Activated CD4-positive, alpha-beta memory T cell treated with anti-CD3 and anti-CD28 coated beads for 36 hours (primary cell): ENCODE measurements at places on chromosomes 3 and 15.

DNA sequence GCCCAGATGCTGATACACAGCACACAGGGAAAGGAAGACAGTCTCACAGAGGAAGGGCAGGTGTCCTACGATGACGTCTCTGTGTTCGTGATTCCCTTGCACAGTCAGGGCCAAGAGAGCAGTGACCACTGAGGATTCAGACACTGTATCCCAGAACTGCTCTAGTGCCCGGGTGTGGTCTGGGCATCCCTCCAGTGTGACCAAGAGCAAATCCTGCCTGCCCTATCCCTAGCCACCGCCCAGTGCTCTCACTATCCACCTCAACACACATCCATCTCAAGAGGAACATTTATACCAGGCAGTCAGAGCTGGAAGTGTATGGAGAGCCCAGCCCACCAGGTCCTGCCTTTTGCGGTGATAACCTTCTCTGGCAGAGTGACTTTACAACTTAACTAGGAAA, 4.1 kb downstream of the PPM1M start:
- H3K4me3 ChIP-seq = peak overlapping the region; percentile 18
- no peaks in the 10 kb centered on the region for H3K27me3 ChIP-seq
- peaks cover 77% of the 10 kb centered on the region for H3K4me1 ChIP-seq
- H3K27ac ChIP-seq = peak overlapping the region; percentile 94
- DNase-seq = no peak

GRCh38 chr3:189166321-189166720, 5.5 kb upstream of the TPRG1 start:
- no peak overlapping the region for H3K27ac ChIP-seq
- peaks cover 3% of the 10 kb centered on the region for H3K4me1 ChIP-seq
- no peaks in the 10 kb centered on the region for H3K36me3 ChIP-seq
- H3K4me3 ChIP-seq = no peak overlapping the region

- peaks cover 10% of the 10 kb centered on the region for H3K36me3 ChIP-seq
- H3K27ac ChIP-seq = no peak overlapping the region
- no peaks in the 10 kb centered on the region for H3K27me3 ChIP-seq
- peaks cover 6% of the 10 kb centered on the region for H3K4me1 ChIP-seq
- no peak overlapping the region for H3K4me3 ChIP-seq
Observed at GRCh38 chr3:196796317-196796716, 56.7 kb downstream of the PAK2 start.

- H3K27me3 ChIP-seq = no peaks in the 10 kb centered on the region
- H3K4me1 ChIP-seq = no peaks in the 10 kb centered on the region
- DNase-seq = no peak
- no peaks in the 10 kb centered on the region for H3K36me3 ChIP-seq
- no peak overlapping the region for H3K4me3 ChIP-seq
Observed at GRCh38 chr3:191019855-191020254, 157.4 kb upstream of the GMNC start.

DNA sequence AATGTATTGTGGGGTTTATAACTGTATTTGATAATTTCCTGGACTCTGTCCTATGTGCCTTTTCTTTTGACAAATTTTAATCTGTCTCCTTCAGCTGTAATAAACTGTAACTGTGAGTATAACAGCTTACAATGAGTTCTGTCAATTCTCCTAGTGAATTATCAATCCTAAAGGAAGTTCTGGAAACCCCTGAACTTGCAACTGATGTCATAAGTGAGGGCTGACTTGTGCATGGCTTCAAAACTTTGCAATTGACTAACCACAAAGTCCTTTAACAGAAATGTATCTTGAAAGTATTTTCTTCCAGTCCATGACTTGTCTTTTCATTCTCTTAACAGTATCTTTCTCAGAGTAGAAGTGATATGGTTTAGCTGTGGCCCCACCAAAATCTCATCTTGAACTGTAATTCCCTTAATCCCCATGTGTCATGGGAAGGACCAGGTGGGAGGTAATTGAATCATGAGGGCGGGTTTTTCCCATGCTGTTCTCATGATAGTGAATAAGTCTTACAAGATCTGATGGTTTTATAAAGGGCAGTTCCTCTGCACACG, 108.3 kb downstream of the TFDP2 start:
- H3K36me3 ChIP-seq = no peaks in the 10 kb centered on the region
- H3K27ac ChIP-seq = no peak overlapping the region
- no peaks in the 10 kb centered on the region for H3K27me3 ChIP-seq
- no peak for DNase-seq

DNA sequence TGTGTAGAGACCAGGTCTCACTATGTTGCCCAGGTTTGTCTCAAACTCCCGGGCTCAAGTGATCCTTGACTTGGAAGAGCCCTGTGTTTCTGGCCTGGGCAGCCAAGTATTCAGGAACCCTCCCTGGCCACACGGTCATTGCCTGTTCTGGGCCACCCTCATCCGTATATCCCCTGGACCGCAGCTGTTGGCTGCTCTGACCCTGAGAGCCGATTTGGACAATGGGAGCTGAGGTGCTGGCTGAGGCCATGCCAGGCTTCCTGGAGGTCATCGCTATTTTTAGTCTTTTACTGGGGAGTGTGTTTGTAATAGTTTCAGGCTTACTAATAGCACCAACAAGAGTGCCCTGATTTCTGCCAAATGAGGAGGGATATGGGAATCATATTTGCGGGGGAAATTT, 60.7 kb downstream of the ADAMTS7 start:
- H3K27me3 ChIP-seq = no peaks in the 10 kb centered on the region
- peak overlapping the region; percentile 39 for H3K4me3 ChIP-seq
- H3K36me3 ChIP-seq = no peaks in the 10 kb centered on the region
- no peak overlapping the region for H3K27ac ChIP-seq
- DNase-seq = no peak
- peaks cover 5% of the 10 kb centered on the region for H3K4me1 ChIP-seq

GRCh38 chr3:46857485-46858341, 5.5 kb downstream of the MYL3 start:
- no peaks in the 10 kb centered on the region for H3K36me3 ChIP-seq
- DNase-seq = no peak
- H3K27me3 ChIP-seq = no peaks in the 10 kb centered on the region
- H3K4me1 ChIP-seq = no peaks in the 10 kb centered on the region
- no peak overlapping the region for H3K27ac ChIP-seq

DNA sequence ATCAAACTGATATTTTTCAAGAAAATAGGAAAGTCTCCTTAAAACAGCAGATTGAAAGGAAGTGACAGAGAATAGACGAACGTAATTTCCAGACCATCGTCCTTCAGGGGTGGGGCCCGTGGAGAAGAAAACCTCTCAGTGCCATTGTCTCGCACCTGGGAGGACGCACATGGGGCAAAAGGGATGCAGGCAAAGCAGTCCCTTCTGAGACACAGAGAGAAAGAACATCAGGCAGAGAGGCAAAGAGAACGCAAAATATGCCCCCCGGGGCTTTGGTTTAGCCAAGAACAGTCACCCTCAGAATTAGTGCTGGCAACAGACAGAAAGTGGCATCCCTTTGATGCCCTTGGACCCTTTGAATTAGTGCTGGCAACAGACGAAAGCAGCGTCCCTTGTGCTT, 37.0 kb downstream of the MUC20 start:
- no peak overlapping the region for H3K27ac ChIP-seq
- H3K27me3 ChIP-seq = peaks cover 30% of the 10 kb centered on the region
- DNase-seq = no peak
- H3K4me3 ChIP-seq = no peak overlapping the region
- no peaks in the 10 kb centered on the region for H3K36me3 ChIP-seq
- peaks cover 15% of the 10 kb centered on the region for H3K4me1 ChIP-seq

GRCh38 chr3:139480585-139480984, 4.3 kb upstream of the RBP2 start:
- H3K4me1 ChIP-seq = no peaks in the 10 kb centered on the region
- no peak overlapping the region for H3K4me3 ChIP-seq
- H3K27ac ChIP-seq = no peak overlapping the region
- no peak for DNase-seq

- no peak overlapping the region for H3K4me3 ChIP-seq
- H3K4me1 ChIP-seq = peaks cover 4% of the 10 kb centered on the region
- H3K36me3 ChIP-seq = peaks cover 84% of the 10 kb centered on the region
- no peak overlapping the region for H3K27ac ChIP-seq
Observed at GRCh38 chr15:79916502-79917132, 19.8 kb upstream of the MTHFS start.

DNA sequence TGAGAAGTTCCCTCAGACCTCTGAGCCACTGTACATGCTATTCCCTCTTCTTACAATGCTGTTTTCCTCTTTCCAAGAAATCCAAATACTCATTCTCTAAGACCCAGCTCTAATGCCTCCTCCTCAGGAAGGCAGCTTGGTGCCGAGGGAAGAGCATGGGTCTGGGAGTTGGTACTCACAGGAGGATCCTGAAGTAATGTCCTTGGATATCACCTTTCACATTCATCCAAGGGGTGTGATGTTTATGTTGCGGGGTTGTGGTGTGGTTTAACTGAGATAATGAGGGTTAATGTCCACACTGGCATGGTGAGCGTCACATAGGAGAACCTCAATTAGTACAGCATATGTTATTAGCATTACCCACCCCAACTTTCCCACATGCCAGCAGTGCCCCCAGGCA, 31.9 kb downstream of the MYL3 start:
- no peaks in the 10 kb centered on the region for H3K27me3 ChIP-seq
- H3K4me3 ChIP-seq = no peak overlapping the region
- no peak overlapping the region for H3K27ac ChIP-seq
- no peak for DNase-seq
- peaks cover 11% of the 10 kb centered on the region for H3K4me1 ChIP-seq

DNA sequence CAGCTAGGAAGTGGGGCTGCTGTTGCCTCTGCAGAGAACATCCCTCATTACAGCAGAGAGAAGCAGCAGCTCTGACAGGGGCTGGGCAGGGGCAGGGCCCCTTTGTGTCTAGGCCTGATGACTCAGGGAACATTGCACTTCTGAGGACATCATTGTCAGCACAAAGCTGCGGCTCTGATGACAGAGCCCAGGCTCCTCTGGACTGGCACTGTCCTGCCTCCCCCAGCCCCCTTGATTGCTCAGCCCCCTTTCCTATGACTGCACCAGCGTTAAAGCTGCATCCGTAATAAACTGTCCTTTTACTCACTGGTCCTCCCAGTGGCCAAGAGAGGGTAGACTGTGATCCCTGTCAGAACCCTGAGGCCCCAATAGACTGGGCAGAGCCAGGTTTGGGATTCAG, 18.3 kb downstream of the TRH start:
- no peak for DNase-seq
- no peak overlapping the region for H3K4me3 ChIP-seq
- H3K4me1 ChIP-seq = no peaks in the 10 kb centered on the region
- no peak overlapping the region for H3K27ac ChIP-seq

DNA sequence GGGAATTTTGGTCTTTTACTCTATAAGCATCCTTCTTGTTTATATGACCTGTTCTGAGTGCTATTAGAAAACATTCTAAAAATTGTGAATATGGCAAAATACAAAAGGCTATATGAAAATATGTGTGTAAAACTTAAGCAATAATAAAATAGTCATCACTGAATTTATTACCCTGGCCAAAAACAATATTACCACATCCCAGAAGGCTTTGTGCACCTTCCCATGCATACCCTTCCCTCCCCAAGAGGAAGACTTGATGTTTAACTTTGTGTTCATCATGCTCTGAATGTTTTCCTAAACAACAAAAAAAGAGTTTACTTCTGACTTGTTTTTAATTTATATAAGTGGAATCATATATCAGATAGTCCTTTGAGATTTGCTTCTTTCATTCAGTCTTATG, 155.1 kb upstream of the TNIK start:
- no peak overlapping the region for H3K4me3 ChIP-seq
- no peak for DNase-seq
- H3K36me3 ChIP-seq = no peaks in the 10 kb centered on the region
- H3K27me3 ChIP-seq = peaks cover 7% of the 10 kb centered on the region
- no peaks in the 10 kb centered on the region for H3K4me1 ChIP-seq

DNA sequence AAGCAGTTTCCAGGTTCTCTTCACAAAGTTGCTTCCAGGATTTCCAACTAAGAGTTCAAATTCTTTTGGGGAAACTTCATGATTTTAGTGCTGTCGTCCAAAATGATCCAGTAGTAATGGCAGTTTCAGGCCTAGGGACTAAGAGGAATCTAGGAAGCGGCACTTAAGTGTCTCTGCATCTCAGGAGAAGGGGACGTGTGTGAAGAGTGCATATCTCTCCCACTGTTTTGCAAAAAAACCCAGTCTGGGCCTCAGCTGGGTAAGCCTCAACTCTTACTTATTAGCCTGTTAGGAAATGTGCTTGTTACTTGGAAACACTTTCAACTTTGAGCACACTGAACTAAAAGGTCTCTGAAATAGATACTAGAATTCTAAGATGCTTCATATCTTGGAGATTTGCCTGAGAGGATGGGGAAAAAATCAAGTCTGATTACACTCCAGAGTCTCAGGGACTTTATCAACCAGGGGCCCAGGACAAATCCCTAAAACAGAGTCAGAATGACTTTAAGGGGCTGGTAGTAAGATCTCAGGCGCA, 81.8 kb downstream of the WDR76 start:
- no peak overlapping the region for H3K4me3 ChIP-seq
- no peaks in the 10 kb centered on the region for H3K36me3 ChIP-seq
- no peak overlapping the region for H3K27ac ChIP-seq
- H3K4me1 ChIP-seq = peaks cover 5% of the 10 kb centered on the region
- DNase-seq = no peak

GRCh38 chr15:78969687-78970349, 25.0 kb upstream of the CTSH start:
- no peak overlapping the region for H3K27ac ChIP-seq
- no peaks in the 10 kb centered on the region for H3K27me3 ChIP-seq
- no peaks in the 10 kb centered on the region for H3K36me3 ChIP-seq
- DNase-seq = no peak
- H3K4me3 ChIP-seq = no peak overlapping the region

GRCh38 chr3:123294296-123294938, 92.7 kb downstream of the SEC22A start:
- H3K27me3 ChIP-seq = peaks cover 2% of the 10 kb centered on the region
- H3K27ac ChIP-seq = no peak overlapping the region
- H3K4me3 ChIP-seq = no peak overlapping the region
- no peaks in the 10 kb centered on the region for H3K4me1 ChIP-seq
- H3K36me3 ChIP-seq = no peaks in the 10 kb centered on the region

DNA sequence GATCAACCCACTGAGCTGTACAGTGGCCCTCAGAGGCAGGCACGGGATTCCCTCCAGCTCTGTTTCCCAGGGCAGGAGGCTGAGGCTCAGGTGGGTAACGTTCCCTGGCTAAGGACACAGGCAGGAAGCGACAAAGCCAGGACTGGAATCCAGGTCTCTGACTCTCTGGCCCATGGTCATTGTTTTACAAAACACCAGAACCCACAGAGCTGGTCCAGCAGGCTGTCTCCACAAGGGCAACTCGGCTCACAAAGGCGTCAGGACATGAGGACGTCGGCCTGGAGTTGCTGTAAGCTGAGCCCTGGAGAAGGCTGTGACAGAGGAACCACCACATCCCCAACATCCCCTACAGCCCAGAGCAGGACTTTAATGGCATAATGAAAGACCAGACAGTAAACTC, 30.7 kb downstream of the NUP210 start:
- H3K27ac ChIP-seq = no peak overlapping the region
- no peak overlapping the region for H3K4me3 ChIP-seq
- no peak for DNase-seq

DNA sequence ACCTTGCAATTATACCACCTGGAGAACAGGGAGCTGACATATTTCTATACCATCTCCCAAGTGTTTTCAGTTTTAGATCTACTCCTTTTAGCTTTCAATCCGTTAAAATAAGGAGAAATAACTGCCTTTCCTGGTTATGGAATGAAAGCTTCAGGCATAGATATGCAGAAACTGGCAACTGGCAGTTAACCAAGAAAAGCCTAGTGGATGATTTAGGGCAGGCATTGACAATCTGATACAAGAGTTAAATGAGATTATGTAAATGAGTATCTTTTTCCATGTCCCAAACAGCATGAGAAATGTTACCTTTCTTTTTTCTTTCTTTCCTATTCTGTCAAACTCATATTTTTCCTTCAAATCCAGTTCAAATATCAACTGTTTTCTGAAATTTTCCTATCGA, 689.1 kb upstream of the DPPA4 start:
- H3K36me3 ChIP-seq = no peaks in the 10 kb centered on the region
- H3K4me1 ChIP-seq = peaks cover 3% of the 10 kb centered on the region
- DNase-seq = no peak
- H3K4me3 ChIP-seq = no peak overlapping the region
